CD4-positive, alpha-beta T cell treated with Interleukin-15 for 4 hours (primary cell): ENCODE measurements at places on chromosomes 13 and 19.
A peak's percentile ranks its signal among the peaks of the same experiment; 100 is the strongest.

GRCh38 chr19:13946414-13946813, 5.9 kb upstream of the DCAF15 start:
- DNase-seq, result no peak

DNA sequence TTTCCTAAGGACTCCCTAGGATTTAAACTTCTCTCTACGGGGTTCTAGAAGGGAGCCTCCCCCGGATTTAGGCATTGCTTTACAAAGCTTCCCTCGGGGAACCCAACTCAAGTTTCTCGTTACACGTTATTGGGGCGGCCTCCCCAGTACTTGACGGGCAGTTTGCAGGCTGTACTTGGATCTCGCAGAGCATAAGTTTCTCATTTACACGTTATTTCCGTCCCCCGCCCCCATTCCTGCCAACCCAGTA, 584 bp downstream of the SMG9 start:
- no peak for DNase-seq

- DNase-seq, result peak; percentile 58
Measured at GRCh38 chr13:46593398-46593797, 40.4 kb downstream of the LRCH1 start.

DNA sequence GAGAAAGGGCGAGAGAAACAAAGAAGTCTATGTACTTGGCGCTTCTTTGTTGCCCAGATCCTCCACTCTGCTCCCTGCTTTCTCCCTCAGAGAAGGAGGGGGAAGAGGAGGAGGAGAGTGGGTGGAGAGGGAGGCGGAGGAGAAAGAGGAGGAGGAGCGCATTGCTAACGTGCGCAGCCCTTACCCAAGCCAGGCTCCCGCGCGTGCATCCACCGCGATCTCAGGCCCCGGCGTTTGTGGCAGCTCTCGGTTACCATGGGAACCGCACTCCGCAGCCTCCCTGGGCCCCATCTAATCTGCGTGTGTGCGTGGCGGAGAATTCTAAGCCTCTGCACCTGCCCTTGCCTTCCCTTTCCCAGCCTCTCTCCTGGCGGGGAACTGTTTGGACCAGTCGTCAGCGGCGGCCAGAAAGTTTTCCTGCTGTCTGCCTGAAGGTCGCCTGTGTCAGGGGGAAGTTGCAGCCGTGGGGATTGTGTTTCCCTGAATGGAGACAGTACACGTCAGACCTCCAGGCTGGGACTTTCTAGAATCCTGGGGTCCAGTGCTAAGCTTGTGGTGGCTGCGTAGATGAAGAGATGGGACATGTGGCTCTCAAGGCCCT, at the start of gene ERICH6B:
TSS of gene ERICH6B (minus strand) at position 239 of the 601 bp plus-strand sequence. CDS start 18,734 bp downstream, outside the sequence.
- no peak for DNase-seq

DNA sequence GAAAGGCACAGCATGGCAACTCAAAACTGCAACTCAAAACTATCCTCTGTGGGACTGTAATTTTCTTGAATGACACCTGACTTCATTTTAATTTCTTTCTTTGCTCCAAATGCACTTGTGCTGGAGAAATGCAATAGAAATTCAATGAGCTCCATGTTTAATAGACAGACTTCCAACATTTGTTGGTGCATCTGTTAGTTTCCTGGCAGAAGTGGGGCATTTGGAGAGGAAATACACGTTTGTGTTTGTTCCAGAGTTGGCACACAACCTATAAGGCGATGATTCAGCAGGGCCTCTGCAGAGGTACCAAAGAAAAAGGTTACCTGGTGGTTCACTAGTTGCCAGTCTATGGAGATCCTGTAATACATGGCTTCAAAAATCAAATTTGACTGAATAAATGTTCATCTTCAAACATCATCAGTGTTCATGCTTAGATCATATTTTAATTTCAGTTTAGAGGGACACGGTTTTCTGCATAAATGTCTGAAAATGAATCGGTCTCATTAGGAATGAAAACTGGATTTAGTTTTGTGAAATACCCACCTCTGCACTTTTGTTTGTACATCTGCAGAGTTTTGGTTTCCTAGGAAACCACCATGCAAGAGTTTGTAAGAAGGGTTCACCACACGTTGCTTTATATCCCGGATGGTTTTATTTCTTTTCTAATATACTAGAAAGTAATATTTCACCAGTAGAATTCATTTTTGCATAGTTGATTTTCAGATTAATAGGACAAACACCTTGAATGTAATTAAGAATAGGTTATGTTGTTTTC, 21.8 kb upstream of the OBI1 start:
- DNase-seq, result no peak

DNA sequence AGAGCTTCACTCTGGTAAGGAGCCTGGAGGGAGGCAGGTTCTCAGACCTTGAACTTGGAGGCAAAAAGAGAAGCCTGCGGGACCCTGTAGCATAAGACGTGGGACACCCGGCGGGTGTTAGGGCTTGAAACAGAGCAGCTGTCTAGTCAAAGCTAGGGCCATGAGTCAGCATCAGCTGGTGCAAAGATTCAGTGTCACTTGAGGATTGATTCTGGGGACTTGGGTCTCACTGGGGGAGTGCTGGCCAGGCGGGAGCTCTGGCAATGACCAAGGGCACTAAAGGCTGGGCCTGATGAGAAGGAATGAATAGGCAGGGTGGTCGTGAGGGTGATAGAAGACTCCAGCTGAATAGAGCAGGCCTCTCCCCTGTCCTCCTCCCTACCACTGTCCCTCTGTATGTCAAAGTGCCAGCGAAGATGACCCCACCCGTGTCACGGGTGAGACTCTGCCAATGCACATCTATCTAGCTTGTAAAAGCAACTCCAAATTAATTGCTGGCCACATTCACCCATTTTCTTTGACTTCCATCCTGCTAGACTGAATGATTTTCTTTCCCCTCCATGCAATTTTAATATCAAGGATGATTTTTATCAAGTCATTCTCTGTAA, 97.1 kb downstream of the MBNL2 start:
- DNase-seq, result no peak

DNA sequence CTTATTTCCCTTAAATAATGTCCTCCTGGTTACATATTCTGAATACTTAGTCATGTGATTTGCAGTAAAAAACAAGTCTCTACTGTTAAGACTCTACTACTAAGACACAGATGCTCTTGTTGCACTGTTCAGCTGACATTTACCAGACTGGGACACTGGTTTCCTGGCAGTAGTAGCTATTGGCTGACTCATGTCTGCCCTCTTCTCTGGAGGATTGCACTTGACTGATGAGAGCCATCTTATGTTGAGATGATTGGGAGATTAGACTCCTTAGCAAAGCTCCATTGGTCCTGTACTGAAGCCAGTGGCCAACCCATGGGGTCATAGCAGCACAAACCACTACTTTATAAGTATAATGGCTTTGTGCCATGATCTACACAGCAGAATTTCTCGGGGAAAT, 1672.6 kb upstream of the PCDH20 start:
- no peak for DNase-seq
